ENCODE measurements at places on chromosomes 2 and 18. TPM values are rescaled to one million over a fixed set of nuclear protein-coding genes. Genes with fewer than 3 reads are reported as not detected.

GRCh38 chr2:44748-45341, 1.5 kb downstream of the FAM110C start:
- DNase-seq: no peak

DNA sequence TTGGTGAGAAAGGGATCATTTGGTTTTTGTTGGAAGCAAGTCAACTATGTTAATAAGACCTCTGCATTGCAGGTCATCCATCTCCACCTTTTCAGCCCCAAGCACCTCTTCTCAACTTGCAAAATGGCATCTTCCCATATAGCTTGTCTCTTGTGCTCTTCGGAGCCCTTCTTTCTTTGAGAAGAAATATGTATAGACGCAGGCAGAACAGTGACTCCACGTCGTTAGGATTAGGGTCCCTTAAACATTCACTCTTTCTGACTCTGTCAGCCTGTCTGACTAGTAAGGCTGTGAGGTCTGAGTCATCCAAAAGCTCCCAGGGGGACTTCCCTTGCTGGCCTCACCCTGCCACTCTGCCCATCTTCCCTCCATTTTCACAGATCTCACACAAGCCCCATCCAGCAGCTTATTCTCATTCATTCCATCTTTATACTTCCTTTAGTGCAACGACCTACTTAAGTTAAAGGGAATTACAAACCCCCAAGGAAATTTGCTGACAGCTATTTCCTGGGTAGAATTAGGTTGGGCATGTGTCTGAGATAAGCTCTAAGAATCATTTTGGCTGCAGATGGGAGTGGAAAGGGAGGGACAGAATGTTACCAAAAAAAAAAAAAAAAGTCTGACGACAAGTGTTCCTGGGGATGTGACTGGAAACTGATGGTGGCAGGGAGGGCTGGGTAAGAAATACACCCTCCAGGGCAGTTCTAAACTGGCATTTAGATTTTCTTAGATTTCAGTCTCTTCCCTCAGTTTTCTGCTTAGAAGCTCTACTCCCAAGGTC, 37.7 kb upstream of the MEX3C start:
- DNase-seq: no peak

- DNase-seq: no peak
These were observed 181.2 kb downstream of the THADA start for GRCh38 chr2:43414586-43415135.

The NOSTRIN gene
- total RNA-seq: 0.53 TPM

The AGXT gene
- total RNA-seq: 0.41 TPM

DNA sequence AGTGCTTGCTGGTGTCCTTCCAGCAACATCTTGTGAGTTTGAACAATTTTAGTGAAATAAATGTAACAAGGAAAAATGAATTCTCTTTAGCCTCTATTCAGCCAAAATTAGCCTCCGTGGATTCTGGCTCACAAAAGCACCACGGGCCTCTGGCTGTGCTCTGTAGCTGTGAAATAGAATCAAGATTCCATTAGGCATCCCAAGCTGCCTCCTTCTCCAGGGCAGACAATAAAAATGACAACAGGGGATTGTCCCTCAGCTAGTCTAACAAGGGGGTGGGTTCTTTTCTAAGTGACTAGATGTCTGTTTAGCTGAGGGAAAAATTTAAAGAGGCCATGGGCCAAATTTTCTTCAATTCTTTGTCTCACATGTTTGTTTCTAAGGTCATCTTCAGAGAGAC, 254.7 kb upstream of the FIGN start:
- no peak for DNase-seq

- DNase-seq: no peak
These were observed 2039.2 kb upstream of the CELF4 start for GRCh38 chr18:39604836-39605235.

DNA sequence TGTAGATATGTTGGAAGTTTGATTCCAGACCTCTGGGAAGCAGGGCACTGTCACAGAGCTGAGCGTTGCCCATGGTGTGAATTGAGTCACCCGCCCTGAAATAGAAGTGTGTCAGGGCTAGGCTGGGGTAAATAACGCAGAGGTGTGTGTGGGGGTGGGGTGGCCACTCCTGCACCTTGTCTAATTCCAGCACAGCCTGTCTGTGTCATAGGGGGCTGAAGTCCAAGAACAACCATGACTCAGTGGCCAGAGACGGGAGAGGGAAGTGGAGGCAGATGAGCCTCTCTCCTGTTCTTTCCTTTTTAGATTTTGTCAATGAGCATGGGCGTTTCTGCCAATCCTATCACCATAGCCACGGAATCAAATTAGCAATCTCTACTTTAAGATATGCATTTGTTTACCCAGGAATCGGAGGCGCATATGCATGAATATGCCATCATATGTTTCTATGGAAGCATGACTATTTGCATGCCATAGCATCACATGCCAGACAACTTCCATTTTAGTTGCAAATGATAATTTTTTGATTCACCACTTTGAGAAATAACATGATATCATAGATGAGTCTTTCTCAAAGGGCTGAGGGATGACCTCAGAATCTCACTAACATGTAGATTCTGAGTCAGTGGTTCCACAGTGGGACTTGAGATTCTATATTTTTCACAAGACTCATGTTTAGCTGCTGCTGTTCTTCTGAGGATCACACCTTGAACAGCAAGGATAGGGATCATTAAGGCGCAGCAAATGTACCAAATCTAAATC, 852.9 kb downstream of the DCDC2C start:
- no peak for DNase-seq

The DHRS9 gene
- not detected for total RNA-seq

The ACVR1C gene
- total RNA-seq: 4.8 TPM

DNA sequence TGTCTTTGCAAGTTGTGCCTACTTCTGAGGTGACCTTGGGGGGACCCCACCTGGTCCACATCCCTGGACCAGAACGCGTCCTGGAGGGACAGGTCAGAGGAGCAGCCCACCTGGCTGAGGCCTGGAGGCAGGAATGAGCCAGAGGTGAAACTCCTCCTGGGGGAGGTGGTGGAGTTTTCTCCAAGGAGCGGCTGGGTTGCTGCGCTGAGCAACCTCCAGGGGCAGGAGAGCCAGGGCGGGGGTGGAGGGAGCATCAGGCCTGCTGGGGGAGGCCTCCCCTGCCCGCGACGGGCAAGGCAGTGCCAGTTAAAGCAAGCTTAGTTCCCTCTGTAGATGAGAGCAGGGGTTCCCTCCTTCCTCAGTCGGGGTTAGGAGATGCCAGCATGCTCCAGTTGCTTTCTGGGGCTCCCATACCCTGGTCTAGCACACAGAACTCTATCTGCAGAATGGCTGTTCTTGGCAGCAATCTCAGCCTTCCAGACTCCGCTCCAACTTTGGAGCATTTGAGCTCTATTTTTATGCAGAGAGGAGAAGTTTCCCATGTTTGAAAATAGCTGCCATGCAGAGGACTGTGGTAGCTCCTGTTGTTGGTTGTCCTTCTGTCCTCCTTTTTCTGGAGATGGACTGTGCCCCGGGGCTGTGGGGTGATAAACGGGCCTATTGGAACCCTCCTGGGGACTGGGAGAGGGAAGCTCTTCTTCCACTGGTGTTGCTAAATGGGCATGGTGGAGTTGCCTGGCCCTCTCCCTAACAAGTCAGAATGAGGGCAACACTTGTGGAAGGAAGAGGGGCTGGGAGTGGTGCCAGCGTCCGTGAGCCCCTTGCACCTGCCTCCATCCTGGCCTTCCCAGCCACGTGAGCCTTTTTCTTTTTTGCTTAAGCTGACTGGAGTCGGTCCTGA, 39.1 kb downstream of the B3GNT2 start:
- no peak for DNase-seq
